ENCODE measurements at places on chromosomes 12 and 14. TPM values are rescaled to one million over a fixed set of nuclear protein-coding genes. Genes with fewer than 3 reads are reported as not detected.

GRCh38 chr12:6662602-6662905, 365 bp downstream of the ING4 start:
- DNase-seq = no peak

DNA sequence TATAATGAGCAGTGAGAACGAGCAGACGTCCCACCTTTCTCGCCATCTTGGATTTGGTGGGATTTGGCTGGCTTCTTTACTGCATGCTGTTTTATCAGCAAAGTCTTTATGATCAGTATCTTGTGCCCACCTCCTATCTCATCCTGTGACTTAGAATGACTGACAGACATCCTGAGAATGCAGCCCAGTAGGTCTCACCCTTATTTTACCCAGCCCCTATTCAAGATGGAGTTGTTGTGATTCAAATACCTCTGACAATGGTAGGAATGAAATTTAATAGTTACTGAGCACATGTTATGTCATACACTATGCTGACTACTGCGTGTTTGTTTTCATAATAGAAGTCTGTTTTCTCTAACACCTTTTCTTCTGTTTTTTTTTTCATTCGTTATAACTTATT, 1.9 kb downstream of the TMTC3 start:
- DNase-seq = no peak

GRCh38 chr12:46107591-46107990, 117.2 kb upstream of the SCAF11 start:
- DNase-seq = no peak

DNA sequence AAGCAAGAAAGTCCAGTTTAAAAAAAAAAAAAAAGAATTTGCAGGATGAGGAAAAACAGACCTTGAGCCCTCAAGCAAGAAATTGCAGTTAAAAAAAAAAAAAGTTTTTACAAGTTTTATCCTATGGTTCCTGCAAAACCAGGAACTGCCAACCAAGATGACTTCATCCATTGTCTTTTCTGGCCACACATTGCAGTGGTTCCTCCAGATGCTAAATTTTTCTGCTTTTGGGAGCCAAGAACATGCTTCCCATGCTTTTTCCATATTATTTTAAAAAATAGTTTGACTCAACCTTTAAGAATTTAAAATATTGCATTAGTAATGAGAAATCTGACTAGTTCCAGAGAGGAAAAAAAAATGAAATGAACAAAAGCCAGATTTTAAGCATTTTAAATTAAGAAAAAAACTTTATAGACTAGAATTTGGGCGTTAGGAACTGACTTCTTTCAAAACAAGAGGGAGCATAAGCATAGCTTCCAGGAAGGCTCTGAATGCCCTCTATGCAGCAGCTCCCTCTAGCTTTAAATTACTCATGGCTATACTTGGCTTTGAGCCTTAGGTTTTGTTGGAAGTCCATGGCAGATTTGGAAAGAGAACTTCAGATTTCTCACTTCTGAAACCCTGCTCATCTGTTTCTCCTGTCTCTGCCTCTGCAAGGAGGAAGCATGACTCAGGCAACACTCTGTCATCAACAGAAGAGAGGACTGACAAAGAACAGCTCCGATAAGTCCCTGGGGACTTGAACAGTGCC, 124.5 kb downstream of the GPR65 start:
- DNase-seq = no peak

DNA sequence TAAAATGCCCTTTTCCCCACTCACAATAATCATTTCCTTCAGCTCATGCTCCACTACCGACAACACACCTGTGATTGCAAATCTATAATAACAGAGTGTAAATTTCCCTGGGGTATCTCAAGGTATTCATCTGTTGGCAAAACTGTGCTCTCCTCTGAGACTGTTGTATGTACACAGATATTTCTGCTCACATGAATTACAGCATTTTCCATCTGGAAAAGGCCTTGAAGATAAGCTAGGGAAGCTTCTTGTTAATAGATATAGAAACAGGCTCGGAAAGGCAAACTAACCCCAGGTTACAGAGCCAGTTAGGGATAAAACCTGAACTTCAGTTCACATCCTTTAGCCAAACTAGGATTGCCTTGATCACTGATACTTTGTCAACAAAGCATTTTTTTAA, 210.4 kb upstream of the KRR1 start:
- no peak for DNase-seq

- DNase-seq = no peak
These were observed 249.5 kb upstream of the CLEC14A start for GRCh38 chr14:38505221-38505972.

DNA sequence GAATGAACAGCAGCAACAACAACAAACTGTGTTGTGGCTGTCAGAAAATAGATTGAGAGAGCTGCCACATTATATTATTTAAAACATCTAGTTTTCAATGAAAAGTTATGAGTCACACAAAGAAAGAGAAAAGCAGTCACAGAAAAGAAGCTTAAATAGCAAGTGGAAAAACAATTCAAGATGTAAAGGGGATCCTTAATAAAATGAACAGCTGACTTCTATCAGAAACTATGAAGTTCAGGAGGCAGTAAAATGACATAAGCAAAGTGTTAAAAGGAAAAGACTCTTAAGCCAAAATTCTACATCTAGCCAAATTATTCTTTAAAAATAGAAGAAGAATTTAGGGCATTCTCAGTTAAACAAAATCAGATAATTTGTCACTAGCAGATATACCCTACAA, 5.6 kb downstream of the CLEC14A start:
- no peak for DNase-seq

DNA sequence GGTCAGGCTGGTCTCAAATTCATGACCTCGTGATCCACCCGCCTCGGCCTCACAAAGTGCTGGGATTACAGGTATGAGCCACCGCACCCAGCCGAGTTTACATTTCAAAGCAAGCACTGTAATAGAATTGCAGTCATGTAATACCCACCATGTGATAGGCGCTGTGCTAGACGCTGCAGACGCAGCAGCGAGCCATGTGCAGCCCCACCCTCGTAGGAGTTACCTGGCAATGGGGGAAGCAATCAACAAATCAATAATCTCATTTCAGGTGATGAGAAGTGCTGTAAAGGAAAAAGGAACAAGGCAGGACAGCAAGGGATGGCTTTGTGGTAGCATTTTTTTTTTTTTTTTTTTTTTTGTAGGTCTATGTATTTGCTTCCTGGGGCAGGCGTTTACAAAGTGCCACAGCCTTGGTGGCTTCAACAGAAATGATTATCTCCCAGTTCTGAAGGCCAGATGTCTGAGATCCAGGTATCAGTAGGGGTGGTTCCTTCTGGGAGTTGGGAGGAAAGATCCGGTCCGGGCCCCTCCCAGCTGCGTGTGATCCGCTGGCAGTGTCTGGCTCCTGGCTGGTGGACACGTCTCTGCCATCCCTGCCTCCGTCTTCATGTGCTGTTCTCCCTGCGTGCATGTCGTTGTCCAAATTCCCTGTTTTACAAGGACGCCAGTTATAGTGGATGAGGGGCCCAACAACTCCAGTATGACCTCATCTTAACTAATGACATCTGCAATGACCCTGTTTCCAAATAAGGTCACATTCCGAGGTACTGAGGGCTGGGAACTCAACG, 72.8 kb downstream of the TNFAIP2 start:
- no peak for DNase-seq

GRCh38 chr14:100401792-100402191, 78.7 kb downstream of the SLC25A47 start:
- no peak for DNase-seq

IL31 gene
- not detected for total RNA-seq

DNA sequence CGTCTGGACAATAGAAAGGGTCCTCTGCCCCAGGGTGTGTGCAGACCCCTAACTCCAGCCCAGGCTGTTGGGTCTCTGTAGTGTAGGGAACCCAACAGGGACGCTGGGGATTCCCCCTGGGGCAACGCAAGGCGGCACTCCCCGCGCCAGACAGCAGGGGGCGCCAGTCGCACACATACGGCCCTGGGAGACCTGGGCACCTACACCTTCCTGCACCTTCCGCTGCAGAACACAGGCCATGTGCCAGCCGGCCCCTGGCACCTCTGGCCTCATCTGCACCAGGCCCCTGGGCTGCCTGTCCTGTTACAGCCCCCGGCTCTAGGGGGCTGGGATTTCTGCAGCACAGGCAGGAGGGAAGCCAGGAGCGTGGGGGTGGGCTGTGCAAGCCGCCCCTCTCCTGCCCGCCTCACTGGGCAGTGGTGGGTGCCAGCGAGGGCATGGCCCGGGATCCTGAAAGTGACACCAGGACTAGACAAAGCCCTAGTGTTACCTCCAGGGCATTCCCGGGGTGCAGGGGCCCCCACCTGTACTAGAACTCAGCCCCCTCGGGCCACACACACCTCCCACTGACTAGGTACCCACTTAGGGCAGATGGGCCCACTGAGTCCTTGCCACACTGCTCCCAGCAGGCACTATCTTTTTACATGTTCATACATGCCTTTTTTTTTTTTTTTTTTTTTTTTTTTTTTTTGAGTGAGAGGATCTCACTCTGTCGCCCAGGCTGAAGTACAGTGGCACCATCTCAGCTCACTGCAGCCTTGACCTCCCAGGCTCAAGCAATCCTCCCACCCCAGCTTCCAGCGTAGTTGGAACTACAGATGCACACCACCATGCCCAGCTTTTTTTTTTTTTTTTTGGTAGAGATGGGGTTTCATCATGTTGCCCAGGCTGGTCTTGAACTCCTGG, 37.5 kb downstream of the CCNK start:
- DNase-seq = peak; percentile 18

GRCh38 chr12:20446836-20447235, 78.5 kb downstream of the PDE3A start:
- DNase-seq = no peak

GRCh38 chr14:61403411-61403810, 82.0 kb downstream of the PRKCH start:
- no peak for DNase-seq

MGAT4C gene
- total RNA-seq = not detected

GRCh38 chr12:52232674-52233461, at the start of gene KRT7:
Gene KRT7 (plus strand): TSS chr12:52233243. CDS start chr12:52233297, 54 bp downstream.
- DNase-seq = no peak

GRCh38 chr14:23306412-23307145, at the start of gene BCL2L2:
Gene BCL2L2 (plus strand): TSS chr14:23306833. CDS start chr14:23307768, 935 bp downstream.
- DNase-seq = peak; percentile 72

RNASE1 gene
- total RNA-seq = 0.52 TPM

- no peak for DNase-seq
These were observed 133.7 kb downstream of the PRIMA1 start for GRCh38 chr14:93654599-93654998.

ADGRD1 gene
- 0.05 TPM for total RNA-seq

CLEC6A gene
- total RNA-seq = 0.20 TPM

DNA sequence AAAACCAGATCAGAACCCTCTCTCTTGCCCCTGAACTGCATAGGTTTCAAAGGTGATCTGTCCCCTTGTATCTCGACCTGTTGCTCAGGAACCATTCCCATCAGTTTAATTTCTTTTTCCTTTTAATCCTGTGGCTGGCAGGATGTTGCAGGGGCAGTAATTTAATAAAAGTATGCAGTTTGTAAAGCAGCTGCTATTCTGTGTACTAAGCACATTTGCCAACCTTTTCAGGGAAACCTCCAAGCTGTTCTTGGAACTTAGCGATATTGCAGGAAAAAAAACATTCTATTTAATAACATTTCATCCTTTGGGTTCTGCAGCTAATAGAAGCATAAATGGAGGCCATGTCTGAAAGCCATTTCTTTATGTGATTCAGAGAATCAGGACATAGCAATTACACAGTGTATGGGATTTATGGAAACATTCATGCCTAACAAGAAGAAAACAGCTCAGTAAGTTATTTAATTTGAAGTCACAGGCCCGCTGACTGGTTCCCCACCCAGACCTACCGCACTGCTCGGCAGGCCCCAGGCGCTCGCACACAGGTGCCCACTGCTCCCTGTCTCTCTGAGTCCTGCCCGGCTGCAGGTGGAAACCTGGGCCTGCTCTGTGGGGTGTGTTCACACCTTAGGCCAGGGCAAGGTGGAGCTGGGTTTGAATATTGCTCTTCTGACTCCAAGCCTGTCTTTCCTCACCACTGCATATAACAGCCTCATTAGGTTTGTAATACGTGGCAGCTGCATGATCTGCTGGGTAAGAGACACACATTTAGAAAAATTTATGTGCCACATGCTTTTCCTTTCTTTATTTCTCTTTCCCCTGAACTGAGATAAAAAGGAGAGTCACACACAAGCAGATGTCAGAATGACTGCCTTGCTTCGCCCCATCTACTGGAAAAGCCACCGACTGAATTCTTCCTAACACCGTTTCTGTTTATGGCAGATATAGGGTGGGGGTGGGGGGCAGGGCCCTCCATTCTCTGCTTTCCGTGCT, 119.7 kb downstream of the SLC25A47 start:
- DNase-seq = no peak

OVCH1 gene
- total RNA-seq = not detected

- no peak for DNase-seq
These were observed 352 bp downstream of the PLXNC1 start for GRCh38 chr12:94148739-94149118.

DNA sequence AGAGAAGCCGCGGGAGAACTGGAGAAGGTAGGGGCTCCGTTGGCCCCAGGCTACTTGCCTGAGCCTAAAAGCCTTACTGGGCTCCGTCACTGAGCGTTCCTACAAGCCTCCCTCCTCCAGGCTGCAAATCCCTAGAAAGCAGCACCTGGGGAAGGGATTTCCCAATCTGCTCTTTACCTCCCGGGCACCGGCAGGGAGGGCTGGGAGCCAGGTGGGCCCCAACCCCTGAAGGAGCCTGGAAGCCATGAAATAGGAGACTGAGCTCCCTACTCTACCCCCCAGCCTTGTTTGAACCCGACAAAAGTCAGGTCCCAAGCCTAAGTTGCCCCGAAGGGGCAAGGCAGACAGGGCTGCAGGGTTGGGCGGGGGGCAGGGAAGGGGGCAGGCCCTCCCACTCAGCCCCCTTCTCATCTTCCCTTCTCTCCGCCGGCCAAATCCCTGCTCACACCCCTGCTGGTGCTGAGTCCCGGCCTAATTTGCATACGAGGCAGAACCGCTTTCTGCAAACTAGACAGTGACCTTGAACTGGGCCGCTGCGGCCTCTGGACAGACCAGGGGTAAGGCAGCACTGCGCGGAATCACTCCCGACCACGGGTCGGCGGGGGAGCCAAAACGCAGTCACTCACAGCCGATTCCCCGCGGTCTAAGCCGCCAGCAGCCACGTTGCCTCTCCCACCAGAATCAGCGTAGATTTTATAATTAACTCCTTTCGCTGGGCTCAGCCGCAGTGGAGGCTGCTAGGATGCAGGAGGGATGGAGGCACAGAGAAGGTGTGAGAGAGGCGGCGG, 3.7 kb upstream of the HOXC12 start:
- no peak for DNase-seq

DCN gene
- total RNA-seq = 748 TPM

- DNase-seq = no peak
These were observed 631.7 kb downstream of the RPS29 start for GRCh38 chr14:48954446-48954845.

NEDD1 gene
- 48.4 TPM for total RNA-seq

- no peak for DNase-seq
These were observed 10.4 kb downstream of the ACACB start for GRCh38 chr12:109126784-109127183.
